ENCODE measurements at places on chromosomes 4 and X.

GRCh38 chr4:75232546-75232945, 281.7 kb downstream of the RCHY1 start:
- no peak for DNase-seq

DNA sequence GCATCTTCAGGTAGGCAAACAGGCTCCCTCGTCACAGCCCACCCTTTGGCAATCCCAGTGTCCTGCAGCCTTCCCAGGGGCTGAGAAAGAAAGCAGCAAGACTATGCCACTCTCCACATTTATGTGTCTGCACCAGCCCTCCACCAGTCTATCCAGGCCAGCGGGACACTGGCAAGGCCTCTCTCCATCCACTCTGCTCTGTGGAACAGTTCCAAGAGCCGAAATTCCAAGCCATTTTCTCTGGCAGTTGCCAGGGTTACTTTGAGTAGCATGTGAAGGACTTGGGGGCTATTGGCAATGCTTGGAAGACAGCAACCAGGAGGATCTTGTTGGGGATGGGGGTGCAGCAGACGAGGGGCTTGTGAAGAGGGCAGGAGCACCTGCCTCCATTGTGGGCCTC, 52.1 kb downstream of the TSC22D3 start:
- no peak for DNase-seq

DNA sequence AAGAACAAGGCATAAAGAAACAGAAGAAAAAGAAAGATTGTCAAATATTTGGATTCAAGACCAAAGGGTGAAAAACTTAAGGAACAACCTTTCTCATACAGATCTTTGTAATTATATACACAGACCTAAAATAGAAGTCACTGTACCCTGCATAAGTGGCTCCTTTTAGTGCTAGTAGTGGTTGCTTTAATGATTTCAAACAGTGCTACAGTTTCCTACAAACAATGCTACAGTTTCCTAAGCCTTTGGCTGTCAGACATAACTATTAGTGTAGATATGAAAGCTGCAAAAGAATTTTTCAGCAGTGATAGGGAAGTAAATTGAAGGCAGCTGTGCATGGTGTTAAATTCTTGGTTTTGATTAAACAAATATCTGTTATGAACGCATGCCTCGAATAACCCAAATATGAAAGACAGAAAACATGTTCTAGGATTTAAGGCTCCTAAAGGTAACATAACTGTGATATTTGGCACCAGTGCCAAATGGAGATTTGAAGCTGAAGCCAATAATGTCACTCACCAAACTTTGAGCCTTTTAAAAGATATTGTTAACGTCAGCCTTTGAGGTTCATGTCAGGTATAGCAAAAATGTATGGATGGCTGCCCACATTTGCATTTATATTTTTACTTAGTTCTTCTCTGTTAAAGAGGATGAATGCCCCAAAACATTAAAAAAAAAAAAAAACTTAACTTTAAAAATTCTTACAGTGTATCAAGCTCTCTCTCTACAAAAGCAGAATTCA, 36.6 kb downstream of the SMARCAD1 start:
- DNase-seq: no peak

DNA sequence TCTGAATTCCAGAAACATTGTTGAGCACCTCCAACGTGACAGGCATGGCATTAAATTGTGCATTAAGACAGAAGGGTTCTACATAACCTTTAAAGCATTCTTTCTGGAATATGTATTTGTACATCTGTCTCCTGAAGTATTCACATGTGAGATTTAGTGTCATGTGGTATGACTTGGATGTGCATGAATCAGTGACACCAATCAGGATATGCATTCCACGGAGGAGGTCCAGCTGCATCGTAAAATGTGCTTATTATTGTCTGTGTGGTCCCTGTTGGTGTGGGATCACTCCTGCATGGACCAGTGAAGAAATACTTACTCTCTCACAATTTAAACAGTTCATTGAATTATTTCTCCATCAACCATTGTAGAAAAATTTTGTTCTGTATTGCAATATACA, 149.0 kb downstream of the MID1 start:
- DNase-seq: no peak

DNA sequence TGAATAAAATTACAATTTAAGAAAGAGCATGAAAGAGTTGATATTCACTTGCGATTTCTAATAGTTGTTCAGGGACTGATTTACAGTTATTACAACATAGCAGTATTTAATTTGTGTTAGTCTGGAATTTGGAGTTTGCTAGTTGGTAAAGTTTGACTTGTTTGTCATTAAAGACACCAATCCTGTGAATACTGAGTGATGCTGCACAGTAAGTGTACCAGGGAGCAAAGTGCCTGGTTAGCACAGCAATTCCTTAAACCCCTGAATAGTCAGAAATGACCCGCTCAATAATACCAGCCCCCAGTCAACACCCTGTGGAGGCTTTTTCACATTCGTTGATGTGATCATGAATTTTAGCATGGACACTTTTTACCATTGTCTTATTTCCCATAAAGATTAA, 122.2 kb upstream of the GC start:
- no peak for DNase-seq

GRCh38 chr4:20311856-20312255, 60.2 kb downstream of the SLIT2 start:
- no peak for DNase-seq

Data from HuH-7 (cell line).